ENCODE measurements at places on chromosomes 5 and 9.

DNA sequence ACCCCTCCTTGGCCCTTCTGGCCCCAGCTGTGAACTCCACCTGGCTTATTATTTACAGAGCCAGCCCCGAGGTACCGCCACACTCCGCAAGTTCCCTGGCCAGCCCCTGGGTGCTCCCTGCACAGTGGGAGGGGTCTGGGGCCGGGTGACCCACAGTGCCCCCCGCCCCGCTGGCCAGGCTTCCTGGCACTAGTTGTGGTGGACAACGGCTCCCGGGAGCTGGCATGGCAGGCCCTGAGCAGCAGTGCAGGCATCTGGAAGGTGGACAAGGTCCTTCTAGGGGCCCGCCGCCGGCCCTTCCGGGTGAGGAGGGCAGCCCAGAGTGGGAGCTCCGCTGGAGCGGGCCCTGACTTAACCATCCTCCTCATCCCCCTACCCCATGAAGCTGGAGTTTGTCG, 3.9 kb downstream of the MAMDC4 start:
- DNase-seq, result no peak

GRCh38 chr5:181222630-181223057, 437 bp upstream of the TRIM41 start:
- no peak for DNase-seq

GRCh38 chr5:151125421-151125820, 32.2 kb downstream of the ANXA6 start:
- peak; percentile 41 for DNase-seq

DNA sequence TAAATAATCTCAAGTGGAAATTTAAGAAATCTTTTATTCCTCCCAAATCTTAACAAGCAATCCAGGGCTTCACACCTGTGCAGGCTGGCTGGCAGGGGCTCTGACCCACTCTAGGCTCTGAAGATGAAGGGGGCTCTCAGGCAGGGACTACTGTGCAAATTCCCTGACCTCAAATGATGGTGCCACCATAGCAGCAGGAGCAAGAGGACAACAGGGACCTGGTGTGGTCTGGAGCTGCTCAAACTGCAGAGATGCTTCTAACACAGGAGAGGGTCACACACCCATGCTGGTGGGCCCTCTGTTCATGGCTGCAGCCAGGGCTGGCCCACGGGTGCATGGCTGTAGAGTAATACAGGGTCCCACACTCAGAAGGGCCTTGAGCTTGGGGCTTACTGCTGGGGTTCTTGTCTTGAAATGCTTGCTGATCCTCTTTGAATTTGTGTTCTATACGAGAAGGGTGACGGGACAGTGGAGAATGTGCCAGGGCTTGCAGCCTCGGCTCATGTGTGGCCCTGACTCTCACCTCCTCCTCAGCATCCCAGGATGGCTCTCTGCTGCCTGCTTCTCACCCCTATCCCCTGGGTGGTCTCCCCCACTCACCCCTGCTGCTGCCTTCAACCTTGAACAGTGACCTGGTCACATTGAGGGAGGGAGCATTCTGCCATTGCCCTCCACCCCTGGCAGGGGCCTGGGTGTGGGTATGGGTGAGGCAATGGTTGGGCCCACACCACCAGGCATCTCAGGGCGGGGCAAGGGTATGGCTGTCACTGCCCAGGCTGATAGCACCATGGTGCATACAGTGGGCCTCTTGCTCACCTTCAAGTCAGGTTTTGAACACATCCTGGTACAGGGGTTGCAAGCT, 191.7 kb downstream of the FSTL4 start:
- no peak for DNase-seq

DNA sequence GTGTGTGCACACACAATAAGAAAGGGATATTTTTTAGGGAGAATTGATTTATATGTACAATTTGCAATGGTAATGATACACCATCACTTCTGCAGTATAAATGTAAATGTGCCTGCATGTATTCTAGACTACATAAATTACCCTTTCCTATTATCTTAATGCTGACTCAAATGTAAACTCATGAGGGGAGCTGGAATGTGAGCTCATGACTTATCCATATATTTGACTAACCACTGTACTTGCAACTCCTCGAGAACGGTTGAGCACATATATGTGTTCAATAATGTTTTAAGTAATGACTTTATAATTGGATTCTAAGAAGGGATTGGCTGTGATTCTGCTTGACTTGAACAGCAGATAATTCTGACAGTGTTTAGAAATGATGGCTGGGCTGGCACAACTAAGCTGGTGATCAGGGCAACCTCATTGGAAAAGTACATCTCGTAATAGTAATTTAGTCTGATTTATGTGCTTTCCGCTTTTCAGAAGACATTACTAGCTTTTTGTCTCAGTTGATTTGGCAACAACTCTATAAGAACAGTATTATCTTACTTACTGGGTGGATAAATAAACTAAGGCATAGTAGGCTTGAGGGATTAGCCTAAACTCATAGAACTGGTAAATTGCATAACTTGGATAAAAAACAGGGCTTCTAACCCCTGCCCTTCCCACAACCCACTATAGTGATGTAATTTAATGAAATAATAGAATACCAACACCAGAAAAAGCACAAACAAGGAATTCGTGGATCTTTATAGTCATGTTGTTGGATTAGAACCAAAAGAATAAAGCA, 130.2 kb upstream of the SPEF2 start:
- no peak for DNase-seq

DNA sequence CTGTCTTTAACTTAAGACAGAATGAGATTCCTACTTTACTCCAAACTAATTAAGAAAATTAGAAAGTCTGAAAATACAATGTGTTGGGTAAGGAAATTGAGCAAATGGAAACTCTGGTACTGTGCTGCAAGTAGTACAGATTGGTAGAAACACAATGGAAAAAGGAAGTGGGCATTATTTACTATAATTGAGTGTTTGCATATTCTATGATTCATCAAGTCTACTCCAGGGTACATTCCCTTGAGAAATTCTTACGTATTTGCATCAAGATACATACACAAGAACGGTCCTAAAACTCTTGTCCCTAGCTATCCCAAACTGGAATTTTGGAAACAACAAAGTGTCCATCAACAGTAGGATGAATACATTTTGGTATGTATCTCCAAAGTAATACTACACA, 123.5 kb upstream of the TARS1 start:
- no peak for DNase-seq

DNA sequence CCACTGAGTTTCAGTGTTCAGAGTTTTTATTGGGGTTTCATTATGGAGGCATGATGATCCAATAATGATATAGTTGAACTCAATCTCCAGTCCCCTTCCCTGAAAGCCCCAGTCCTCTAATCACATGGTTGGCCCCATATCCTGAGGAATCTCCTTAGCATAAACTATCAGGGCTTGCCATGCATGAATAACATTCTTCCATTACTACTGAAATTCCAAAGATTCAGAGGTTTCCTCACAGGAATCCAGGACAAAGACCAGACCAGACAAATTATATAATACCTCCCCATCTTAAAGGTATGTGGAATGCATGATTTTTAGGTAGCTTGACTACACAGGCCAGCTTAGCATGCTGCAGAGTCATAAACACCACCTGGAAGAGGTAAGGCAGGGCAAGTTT, 15.5 kb upstream of the LRRTM2 start:
- no peak for DNase-seq

DNA sequence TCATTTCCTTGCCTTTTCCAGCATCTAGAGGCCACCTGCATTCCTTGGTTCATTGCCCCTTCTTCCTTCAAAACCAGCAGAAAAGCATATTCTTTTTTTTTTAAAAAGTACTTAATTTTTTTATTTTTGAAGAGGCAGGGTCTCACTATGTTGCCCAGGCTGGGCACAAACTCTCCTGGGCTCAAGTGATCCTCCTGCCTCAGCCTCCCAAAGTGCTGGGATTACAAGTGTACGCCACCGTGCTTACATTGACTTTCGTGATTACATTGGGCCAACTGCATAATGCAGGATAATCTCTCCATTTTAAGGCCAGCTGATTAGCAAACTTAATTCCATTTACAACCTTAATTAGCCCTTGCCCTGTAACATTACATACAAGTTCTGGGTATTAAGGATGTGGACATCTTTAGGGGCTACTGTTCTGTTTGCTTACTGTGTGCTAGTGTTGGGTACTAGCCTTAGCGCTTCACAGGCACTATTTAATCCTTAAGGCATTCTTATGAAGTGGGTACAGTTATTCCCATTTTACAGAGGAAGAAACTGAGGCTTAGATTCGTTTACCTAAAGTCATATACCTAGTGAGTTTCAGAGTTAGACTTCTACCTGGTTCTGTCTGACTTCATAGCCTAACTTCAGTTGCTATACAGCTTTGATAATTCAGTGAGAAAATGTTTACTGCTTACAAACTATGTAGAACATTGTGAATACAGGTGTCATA, 33.7 kb downstream of the SLC25A51 start:
- DNase-seq, result no peak

- DNase-seq, result no peak
Observed at GRCh38 chr5:50964746-50965653, 298.6 kb downstream of the PARP8 start.

- DNase-seq, result no peak
Observed at GRCh38 chr5:165035520-165035919, 1530.1 kb downstream of the MAT2B start.

DNA sequence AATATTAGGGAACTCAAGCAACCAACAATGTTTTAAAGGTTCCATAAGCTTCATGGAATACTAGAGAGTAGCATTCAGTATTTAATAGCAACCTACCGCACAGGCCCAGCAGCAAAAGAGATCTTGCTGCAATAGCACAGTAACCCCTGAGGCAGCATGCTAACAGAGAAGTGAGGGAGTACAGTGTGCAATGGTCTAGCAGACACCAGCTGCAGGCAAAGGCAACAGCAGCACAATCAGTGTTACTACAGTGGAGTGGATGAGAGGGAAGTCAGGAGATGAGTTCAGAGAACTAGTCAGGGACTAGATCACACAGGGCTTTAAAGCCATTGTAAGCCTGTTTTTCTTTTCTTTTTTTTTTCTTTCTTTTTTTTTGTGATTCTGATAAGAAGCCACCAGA, 2.8 kb downstream of the TICAM2 start:
- peak; percentile 60 for DNase-seq

GRCh38 chr9:100575765-100576386, 2.0 kb upstream of the CAVIN4 start:
- no peak for DNase-seq

DNA sequence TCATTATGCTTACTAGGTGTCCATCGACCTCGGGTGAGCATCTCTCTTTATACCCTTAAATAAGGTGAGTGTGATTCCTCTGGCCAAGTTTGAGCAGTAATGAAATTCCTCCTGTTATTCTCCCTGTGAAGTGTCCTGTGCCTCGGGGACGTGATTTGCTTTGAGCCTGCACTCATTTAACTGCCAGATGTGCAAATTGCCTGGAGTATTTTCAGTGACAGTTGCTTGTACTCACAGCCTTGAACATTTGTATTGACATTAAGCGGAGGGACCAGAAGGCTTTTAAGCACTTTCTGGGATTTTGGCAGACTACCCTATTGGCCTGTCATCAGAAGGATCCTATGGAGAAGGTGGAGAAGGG, 126.9 kb downstream of the DOCK2 start:
- no peak for DNase-seq

GRCh38 chr9:13787234-13787833, 507.8 kb upstream of the MPDZ start:
- no peak for DNase-seq

- DNase-seq, result no peak
Observed at GRCh38 chr9:107504585-107505455, 15.3 kb upstream of the KLF4 start.

- DNase-seq, result no peak
Observed at GRCh38 chr9:130943221-130943620, 4.2 kb upstream of the FIBCD1 start.

- no peak for DNase-seq
Observed at GRCh38 chr5:23169660-23170416, 316.7 kb upstream of the CDH12 start.

GRCh38 chr5:132714456-132715307, 22.7 kb downstream of the KIF3A start:
- DNase-seq, result peak; percentile 7

- no peak for DNase-seq
Observed at GRCh38 chr5:42721484-42721883, 35.1 kb upstream of the CCDC152 start.

GRCh38 chr5:74122979-74123590, 497.1 kb downstream of the ARHGEF28 start:
- no peak for DNase-seq

DNA sequence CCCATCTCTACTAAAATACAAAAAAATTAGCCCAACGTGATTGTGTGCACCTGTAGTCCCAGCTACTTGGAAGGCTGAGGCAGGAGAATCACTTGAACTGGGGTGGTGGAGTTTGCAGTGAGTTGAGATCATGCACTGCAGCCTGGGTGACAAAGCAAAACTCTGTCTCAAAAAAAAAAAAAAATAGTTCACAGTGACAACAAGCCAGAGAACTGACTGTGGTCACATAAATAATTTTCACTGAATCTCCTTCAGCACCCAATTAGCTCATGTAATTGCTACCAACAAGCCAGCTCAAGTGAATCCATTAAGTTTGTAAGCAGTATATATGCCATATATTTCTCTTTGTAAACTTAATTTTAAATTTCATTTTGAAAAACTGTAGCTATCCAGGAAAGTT, 14.5 kb upstream of the AFAP1L1 start:
- DNase-seq, result no peak

GRCh38 chr9:122015170-122015821, 77.8 kb downstream of the TTLL11 start:
- DNase-seq, result no peak

DNA sequence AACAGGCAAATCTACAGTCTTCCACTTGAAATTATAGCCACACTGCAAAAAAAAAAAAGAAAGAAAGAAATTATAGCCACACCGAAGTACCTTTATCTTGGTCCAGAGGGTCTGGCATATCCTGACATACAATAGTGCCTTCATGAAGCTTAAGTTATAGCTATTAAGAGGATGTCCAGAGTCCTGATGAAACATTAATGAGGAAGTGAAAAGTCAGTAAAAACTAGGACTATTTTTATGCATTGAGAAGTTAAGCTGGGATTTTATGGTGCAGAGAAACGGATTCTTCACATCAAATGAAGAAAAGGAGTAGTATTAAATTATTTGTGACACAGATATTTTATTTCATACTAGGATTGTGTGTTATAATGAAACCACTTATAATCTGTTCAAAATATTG, 123.9 kb downstream of the SV2C start:
- DNase-seq, result no peak

DNA sequence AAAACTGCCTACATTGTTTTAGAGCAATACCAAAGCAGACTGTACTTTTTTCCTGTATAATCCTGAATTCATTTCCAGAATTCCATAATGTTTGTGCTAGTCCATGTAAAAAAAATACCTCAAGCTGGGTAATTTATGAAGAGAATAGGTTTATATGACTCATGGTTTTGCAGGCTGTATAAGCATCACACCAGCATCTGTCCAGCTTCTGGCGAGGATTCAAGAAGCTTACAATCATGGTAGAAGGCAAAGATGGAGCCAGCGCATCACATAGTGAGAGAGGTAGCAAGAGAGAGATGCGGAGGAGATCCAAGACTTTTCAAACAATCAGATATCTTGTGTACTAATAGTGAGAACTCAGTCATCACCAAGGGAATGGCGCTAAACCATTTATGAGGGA, 280.3 kb upstream of the CDH9 start:
- DNase-seq, result no peak

Measured in GM20000 (cell line).